ENCODE measurements at places on chromosomes 5 and 9. TPM values are rescaled to one million over a fixed set of nuclear protein-coding genes. Genes with fewer than 3 reads are reported as not detected.

- no peak for ATAC-seq
Measured at GRCh38 chr5:125125031-125125823, 378.8 kb upstream of the ZNF608 start.

CTSL gene
- 35.0 TPM for total RNA-seq

DNA sequence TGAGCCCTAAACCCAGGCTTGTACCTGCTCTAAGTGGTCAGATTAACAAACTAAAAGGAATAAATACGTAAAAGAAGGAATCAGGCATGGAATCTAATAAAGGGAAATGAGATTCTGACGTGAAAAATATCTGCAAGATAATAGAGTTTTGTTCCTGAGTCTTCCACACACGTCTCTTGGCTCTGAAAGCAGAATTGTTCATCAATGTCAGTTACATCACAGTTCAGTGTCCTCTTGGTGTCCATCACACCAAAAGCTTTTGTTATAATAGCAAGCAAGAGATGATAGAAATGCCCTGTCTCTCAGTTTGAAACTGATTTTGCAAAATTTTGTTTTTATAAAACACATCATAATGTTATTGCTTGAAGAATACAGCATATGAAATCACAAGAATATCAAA, 34.7 kb upstream of the NMUR2 start:
- no peak for ATAC-seq

SNAPC4 gene
- 3.7 TPM for total RNA-seq

SLC27A6 gene
- 1.8 TPM for total RNA-seq

Measured in esophagus mucosa (tissue), 1 donor.